Fibroblast of lung (primary cell): ENCODE measurements at places on chromosomes 11 and 22.
A peak's percentile ranks its signal among the peaks of the same experiment; 100 is the strongest.

DNA sequence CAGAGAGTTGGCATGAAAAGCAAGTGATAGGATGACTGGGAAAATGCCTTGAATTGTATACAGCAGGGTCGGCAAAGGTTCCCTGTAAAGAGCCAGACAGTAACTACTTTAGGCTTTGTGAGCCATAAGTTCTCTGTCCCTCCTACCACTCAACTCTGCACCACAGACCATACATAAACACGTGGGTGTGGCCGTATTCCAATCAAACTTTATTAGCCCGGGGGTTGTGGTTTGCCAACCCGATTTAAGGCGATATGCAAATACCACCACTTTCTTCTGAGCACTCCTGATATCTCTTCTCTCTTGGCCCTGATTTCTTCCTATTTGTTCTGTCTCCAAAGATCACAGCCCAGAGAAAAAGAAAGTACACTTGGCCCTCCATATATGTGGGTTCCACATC, 87.5 kb downstream of the MN1 start:
- no peak for DNase-seq

GRCh38 chr22:45208993-45209838, 31.5 kb downstream of the KIAA0930 start:
- DNase-seq = peak; percentile 86

DNA sequence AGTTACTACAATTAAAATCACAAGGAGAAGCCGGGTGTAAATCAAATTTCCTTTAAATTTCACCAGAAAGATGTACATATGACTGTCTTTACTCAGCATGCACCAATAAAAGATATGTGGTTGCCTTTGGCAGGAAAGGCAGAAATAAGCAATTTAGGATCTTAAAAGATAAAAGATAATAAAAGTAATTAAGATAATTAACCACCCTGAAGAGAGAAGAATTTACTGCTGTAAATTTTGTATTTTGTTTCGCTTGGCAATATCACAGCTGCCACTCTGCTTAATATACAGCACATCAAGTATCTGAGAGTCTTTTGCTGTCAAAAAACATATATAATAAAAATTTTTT, 411.9 kb downstream of the MN1 start:
- no peak for DNase-seq

DNA sequence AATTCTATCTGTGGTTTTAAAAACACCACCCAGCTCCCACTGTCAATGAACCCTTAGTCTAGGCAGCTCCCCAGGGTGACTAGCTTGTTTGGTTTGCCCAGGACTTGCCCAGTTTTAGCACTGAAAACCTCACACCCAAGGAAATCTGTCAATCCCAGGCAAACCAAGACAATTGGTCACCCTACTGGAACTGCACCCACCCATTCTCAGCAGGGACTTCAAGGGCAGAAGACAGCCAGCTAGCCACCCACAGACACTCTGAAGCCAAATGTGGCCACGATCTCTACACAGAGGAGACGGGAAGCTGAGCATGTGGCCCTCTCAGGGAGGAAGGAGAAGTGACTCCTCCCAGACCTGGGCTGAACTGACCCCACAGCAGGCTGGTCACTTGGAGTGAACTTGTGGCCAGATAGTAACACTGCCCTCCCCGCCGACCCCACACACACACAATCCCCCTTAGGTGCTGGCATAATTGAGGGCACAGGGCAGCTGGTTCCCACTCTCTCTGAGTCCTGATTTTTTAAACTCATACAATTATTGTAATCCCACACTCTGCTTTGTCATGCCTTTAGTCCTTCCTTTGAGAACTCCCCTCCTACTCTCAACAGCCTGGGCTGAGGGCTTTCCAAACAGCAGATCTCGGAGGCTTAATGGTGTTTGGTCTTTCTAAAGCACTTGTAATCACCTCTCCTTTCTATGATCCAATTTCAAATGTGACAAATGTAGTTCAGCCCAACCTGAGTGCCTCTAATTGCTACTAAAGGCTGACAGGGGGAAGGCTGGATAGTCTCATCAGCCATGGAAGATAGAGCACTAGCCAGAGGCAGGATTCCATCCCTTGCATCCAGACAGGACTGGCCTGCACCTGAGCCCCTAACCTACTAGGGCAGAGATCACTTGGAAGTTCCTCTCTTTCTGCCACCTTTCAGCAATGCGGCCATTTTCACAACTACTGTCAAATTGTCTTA, 74.7 kb upstream of the DRD2 start:
- DNase-seq = peak; percentile 57

DNA sequence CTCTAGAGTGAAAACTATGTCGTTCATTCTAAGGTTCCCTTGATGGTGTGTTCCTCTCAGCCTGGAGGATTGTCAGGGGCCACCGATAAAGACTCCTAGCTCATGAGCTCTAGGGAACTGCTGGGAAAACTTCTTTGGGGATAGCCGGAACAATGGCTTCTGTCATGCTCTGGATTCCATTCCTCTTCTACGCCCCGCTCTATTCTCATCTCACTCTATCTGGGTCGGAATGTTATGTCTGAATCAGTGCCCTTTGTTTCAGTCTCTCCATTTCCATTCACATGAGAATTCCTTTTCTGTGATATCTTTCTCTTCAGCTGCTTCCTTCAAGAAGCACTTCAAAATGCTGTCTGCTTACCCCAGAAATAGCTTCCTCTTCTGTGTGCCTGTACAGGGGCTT, 16.9 kb upstream of the SLCO2B1 start:
- DNase-seq = no peak

- DNase-seq = no peak
These were observed 6.0 kb upstream of the CBX6 start for GRCh38 chr22:38878001-38878400.

- DNase-seq = no peak
These were observed 10.2 kb upstream of the ACAT1 start for GRCh38 chr11:108111126-108111525.

DNA sequence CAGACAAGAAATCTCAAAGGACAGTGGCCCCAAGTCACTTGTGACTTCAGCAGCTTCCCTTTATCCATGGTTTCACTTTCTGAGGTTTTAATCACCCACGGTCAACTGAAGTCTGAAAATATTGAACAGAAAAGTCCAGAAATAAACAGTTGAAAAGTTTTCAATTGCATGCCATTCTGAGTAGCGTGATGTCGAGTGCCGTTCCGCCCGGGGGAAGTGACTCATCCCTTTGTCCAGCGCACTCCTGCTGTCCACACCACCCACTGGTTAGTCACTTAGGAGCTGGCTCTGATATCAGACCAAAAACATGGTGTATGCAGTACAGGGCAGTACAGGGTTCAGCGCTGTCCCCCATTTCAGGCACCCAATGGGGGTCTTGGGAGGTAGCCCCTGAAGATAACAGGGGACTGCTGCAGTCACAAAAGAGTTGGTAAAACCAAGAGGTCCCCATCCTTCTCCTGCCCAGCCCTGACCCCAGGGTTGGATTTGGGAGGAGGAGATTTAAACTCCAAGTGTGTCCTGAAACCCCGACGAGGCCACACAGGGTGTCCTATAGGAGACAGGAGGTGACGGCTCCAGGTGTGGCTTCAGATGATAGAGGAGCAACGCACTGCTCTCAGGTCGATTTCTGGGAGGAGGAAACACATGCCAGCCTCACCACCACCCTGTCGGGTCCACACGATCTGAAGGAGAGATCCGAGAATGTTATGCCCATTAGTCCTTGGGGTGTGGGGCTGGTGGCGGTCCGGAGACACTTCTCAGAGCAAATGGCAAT, 390.1 kb downstream of the CTTN start:
- peak; percentile 75 for DNase-seq

DNA sequence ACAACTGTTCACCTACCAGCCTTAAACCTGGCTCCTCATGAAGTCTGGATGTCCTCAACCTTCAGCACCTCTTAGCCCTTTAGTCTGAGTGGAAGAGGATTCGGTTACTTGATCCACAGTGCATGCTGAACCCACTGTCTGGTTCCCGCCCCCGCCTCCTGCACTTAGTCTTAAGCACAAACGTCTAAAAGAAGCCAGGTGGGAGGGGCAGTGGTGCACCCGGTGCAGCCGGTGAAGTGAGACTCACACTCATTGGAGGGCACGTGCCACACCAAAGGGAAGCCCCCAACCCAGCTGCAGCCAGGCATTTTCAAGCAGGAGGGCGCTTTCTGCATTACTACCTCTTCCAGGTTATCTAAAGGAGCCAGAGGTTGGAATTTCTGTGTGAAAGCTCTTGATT, 146.8 kb downstream of the COMMD9 start:
- no peak for DNase-seq

- no peak for DNase-seq
These were observed 375.2 kb upstream of the ANO5 start for GRCh38 chr11:21817696-21818095.

- no peak for DNase-seq
These were observed 1.0 kb downstream of the PKP3 start for GRCh38 chr11:394858-395655.

DNA sequence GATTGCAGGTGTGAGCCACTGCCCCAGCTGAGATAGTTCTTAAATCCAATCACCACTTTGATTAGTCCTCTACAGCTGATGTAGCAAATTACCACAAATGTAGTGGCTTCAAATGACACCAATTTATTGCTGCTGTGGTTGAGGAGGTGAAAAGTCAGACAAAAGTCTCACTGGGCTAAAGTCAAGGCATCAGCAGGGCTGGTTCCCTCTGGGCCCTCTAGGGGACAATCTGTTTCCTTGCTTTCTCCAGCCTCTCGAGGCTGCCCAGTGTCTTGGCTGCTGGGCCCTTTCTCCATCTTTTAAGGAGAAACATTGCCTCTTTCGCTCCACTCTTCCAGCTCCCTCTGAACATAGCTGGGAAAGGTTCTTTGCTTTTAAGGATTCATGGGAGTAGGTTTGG, 50.5 kb upstream of the SHANK2 start:
- DNase-seq = no peak

DNA sequence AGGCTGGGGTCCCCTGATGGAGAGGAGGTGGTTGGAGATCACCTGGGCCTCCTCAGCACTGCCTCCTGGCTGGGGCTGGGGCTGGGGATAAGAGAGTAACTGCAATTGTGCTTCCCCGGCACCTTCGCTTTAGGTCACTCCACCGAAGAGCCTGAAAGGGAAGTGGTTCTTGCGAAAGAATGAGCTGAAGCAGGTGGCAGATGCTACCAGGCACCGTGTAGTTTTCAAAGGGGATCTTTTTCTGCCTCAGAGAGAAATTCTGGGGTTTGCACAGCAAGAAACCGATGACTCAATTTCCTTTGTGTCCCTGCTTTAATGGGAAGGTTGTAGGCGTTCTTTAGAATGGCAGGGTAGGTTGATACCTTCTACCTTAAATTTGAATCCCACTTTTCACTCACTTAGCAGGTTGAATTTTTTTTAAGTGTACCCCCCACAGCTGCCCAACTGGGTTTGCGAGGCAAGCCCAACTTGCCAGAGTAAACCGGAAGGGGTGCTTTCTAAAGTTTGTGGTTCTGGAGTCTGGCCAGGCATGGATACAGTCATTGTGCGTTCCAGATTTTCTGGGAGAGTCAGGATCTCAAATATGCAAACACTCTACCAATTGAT, 5.3 kb downstream of the CD44 start:
- peak; percentile 88 for DNase-seq

DNA sequence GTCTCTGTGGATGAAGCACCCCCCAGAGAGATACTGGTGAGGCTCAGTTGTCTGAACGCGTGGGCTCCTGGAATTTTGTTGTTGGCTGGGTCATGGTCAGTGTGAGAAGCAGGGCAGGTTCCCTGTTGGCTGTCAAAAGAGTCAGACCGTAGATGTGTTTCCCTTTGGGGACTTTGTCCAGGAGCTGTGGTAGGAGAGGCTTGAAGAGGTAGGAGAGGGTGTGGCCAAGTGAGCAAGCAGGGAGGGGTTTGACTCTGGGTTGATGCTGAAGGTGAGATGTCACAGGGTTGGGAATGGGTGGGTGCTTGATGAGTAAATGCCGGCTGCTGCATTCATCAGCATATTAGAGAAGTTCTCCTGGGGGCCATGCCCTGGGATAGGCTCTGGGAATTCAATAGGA, 803.2 kb downstream of the TBC1D22A start:
- DNase-seq = no peak

DNA sequence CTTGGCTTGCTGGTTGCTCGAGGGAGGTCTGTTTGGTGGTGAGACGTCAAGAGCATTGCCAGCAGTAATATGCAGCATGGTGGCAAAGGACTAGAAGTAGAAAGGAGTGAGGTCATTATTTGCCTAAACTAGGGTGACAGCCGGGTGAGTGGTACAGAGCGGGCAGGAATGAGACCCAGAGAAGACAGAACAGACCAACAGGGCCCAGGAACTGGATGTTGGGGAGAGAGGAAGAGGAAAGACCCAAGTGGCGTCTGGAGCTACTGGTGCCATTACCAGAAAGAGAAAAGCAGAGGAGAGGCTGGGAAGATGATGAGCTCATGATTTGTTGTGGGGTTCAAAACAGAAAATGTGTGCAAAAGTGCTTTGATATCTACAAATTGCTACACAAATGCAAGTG, 158.7 kb downstream of the ENTHD1 start:
- DNase-seq = no peak

DNA sequence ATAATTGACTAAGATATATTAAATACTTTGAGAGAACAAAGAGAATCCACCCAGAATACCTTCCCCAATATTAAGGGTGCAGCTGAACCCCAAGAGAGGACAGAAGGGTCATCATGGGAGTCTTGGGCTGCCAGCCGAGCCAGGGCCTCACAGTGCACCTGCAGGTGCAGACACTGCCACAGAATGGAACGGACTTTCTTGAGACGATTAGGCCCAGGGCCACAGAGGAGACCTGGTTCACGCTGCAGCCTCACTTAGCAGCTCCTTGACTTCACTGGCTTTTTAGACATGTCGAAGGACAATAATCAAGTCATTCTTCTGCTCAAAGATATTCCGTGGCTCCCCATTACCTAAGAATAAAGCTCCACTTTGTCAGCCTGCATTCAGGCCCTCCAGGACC, 100.6 kb downstream of the PHF21B start:
- no peak for DNase-seq

GRCh38 chr11:67365736-67366444, 7.5 kb downstream of the CLCF1 start:
- DNase-seq = no peak

DNA sequence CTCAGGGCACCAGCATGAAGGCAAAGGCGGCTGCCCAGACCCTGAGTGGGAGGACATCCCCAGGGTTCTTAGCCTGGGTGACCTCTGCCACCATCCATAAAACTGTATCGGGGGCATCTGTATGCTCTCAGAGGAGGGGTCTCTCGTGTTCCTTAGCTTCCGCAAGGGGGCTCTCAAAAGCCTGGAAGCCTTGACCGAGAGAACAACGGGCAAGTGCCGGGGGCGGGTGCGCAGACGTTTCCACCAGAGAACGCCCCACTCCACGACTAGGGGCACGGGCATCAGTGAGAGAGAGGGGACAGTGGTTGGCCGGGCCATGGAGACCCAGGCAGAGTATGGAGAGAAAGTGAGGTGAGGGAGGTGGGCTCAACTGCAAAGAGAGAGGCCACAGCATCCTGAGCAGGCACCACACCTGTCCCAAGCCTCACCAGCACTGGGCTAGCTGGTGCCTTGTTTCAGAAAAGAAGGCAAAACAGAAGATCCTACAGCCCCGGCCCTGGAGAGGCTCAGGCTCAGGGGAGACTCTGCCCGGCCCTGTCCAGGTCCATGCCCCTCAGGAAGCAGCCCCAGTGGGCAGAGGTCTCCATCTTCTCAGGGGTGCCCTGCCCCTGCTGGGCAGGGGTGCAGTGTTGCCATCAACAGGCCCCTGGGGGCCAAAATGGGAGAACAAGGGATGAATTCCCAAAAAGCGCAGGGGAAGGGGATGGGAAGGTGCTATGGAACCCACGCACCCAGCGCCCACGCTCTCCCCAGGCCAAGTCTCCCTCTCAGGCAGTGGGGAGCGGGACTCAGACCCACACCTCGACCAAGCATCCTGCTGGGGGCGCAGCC, 5.9 kb downstream of the TSPAN32 start:
- no peak for DNase-seq
